ENCODE measurements at places on chromosomes 5 and 9.

DNA sequence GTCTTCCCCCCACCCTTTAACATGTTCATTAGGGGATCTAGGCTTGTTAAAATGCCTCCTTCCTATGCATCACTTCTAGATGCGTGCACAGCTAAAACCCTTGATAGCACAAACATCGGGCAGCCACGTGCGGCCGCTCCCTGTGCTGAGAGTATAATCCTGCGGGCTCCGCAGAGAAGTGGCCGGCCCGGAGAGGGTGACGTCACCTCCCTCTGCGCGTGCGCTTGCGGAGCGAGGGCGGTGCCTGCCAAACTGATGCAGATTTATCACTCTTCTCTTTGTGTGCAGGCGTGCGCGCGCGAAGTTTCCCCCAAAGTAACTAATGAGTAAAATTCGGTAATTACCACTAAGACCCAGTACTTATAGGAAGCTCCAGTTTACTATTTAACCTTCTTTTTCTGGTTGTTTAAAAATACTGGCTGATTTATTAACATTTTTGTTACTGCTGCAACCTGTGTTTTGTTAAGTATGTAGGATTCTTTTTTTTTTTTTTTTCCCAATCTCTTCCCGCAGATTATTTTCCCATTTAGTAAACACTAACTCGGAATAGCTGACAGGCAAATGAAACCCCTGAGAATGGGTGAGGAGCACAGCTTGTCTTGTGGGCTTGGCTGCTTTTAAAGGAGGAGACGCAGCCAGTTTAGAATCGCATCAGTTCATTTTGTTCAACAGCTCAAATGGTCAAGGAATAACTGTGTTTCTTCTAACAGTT lies 121.6 kb downstream of the TRIO start:
- ATAC-seq = peak; percentile 98

- ATAC-seq = no peak
Measured at GRCh38 chr9:15512204-15512603, 1.4 kb upstream of the PSIP1 start.

DNA sequence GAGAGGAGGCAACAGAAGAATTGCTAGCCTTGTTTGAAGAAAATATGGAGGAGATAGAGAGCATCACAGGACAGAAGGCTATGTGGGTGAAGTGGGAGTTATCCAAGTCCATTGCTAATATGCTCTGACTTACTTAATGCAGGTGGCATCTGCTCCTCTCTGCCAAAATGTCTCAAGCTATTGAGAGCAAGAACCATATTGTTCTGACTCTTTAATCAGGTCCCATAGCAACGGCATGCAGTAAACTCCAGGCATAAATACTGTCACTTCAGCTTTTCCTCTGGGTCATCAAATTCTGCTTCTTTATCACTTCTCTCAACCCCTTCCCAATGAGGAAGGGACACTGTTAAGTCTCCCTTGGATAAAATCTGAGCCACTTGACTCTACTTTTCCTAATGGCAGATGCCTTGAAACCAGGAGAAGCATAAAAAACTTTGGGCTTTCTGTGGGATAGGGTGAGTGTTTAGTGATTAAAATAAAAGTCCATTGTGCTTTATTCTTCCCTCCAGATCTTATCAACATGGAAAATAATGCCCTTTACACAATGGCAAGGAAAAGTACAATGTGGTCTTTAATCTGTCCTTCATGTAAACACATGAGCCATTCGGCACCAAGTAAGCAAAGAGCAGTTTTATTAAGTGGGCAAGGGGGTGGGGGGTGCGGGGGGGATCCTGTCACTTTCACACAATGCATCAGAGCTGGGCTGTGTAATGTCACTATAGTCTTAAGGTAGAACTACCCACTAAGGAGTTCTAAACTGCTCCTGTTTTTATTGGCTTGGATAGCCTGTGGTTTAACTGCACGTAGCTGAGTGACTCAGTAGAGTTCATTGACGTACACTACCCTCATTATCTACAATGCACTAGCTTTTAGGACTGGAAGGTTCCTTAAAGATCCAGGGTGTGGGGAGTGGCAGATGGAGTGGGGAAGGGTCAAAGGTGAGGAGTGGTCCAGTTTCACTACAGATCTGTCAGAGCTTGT lies 71.0 kb upstream of the TARS1 start:
- ATAC-seq = no peak

- ATAC-seq = peak; percentile 71
Measured at GRCh38 chr9:37839496-37840461, 39.2 kb downstream of the DCAF10 start.

DNA sequence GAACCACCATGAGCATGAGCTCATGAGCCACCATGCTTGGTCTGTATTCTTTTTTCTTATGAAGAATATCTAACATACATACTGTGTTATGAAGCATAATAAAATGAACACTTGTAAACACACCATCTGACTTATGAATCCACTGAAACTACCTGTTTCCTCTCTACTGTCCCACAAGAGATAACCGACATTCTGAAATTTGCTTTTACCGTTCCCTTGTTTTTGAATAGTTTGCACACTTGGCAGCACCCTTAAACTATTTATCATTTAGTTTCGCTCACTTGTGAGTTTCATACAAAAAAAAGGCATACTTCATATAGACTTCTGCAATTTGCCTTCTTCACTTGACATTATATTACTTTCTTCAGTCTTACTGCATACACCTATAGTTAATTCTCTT lies 8.9 kb downstream of the LARS1 start:
- no peak for ATAC-seq

- no peak for ATAC-seq
Measured at GRCh38 chr5:132099076-132099748, 25.6 kb downstream of the CSF2 start.

DNA sequence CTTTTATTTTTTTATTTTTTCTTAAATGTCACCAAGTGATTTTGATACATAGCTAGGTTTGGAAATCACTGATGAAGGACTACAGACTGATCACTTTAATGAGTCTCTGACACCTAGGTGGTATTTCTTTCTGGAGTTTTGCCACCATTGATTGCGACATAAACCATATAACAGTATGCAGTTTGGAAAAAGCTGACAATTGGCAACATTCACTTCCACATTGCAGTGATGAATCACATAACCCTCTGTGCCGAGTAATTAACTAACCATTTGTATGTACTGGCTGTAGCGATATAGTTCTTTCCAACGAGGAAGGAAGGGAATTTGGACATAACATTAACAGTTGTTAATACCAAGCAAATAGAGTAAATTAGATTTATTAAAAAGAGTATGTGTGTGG lies 222.9 kb upstream of the EFNA5 start:
- ATAC-seq = peak; percentile 57

DNA sequence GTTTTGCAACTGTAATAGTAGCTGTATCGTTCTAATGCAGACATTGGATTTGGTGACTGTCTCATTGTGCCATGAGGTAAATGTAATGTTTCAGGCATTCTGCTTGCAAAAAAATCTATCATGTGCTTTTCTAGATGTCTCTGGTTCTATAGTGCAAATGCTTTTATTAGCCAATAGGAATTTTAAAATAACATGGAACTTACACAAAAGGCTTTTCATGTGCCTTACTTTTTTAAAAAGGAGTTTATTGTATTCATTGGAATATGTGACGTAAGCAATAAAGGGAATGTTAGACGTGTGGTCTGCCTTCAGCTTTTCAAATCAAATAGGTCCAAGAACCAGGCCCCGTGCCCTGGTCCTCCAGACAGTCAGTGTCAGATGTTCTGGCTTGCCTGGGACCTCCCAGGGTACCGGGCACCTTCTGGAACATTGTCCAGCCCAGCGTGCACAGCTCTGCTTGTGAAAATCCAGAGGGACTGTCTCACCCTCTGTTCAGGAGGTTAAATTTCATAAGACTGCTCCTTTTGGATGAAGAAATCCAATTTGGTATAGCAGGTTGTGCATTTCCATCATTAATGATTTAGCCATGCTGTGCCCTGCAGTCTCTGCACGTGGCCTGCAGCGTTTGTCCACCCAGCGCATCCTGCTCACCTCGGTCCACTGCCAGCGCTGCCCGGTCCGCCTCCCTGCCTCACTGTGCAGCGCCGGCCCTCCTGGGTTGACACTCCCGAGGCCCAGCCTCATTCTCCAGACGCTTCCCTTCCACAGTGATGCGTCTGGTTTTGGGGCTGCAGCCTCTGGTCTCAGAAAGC lies 6.6 kb upstream of the AHRR start:
- ATAC-seq = no peak

DNA sequence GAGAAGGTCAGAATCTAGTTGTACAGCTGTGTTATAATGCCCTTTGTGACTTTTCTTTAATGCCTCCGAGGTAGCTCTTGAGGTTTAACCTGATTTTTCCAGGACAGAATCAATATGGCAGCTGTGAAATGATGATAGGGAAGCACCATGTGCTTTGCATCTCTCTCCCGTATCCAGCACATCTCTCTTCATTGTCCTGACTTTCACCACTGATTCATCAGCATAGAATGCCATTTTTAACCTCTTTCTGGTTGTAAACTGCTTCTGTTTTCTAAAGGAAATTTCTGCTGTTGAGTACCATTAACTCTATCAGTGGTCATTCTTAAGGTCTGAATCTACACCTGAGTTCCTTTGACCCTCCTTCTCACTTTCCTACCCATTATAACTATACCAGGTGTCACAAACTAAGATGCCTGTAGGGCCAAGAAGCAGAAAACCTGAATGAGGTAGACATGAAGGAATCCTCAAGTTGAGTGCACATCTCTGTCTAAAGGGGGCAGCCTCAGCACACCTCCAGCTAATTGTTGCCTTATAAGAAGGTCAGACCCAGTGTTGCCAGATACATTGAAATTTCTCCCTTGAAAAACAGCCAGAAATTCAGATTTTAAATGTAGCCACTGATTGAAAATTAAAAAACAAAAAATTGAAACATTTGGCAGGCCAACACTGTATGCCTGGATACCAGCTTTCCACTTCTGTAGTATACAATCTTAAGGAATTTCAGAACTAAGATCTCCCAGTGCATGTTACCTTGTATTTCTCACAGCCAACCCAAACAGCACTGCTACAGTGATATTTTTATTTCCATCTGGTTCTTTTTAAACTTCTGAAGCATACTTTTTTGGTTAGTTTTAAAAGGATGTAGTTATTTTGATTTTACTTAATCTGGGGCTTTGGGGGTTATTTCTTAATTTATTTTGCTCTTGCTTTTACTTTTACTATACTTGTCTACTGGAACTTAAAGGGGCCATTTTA lies 35.8 kb upstream of the TLX3 start:
- ATAC-seq = no peak

DNA sequence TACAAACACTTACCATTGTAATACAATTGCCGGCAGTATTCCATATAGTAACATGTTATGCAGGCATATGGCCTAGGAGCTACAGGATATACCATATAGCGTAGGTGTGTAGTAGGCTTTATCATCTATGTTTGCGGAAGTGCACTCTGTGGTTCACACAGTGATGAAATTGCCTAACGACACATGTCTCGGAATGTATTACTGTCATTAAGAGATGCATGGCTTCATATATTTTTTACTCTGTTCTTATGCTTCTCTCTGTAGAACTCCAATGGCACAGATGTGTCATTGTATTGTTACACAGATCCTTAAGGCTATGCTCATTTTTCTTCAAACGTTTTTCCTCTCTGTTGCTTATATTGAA lies 19.2 kb upstream of the ANKRD18A start:
- no peak for ATAC-seq

DNA sequence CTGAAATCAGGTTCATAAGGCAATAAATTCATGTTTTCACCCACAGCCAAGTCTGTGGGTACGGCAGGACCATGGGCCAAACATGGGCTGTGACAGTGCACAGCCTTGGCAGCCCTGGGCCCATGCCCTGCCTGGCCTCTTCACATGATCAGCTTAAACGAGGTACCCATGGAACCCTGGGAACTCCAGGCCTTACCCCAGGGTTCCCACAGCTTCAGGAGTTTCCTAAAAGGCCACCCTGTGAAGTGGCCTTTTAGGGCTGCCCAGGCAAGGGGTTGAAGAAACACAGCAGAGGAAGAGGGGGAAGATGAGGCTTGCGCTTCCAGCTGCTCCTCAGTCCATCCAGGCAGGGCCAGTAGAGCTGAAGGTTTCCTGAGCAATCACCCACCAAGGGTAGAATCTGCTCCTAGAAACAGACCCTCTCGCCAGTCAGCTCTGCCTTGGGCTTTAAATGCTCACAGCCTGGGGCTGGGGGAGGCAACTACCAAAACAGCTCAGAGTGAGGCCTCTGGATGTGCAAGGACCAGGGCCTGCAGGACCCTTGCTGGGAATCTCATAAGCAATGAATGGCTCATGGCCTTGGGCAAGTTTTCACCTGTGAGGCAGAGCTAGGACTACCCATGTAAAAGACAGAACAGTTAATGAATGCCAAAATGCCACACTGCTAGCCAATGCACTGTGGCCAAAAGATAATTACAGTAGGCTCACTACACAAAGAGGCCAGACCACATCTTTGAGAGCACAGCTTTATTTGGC lies 79.3 kb upstream of the LRRTM2 start:
- no peak for ATAC-seq

DNA sequence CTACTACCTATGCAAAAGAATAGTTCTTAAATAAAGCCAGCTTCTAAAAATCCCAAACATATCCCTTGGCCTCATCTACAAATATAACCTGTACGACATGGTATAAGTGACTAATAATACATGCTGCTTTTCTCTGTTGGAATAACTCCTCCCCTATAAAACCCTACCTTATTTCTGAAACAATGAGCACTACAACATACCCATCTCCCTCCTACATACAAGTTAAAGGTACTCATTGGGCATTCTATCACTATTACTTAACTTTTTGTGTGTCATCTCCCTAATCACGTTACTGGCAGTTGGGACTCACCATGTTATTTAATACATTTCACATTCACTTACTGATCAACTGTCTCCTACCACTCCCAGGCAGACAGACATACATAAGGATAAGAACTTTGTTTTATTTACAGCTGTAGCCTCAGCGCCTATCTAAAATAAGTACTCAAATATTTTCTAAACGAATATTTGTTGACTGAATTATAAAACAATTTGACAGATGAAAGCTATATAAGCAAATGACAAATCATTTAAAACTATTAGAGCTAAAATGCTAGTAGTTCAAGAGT lies 4.1 kb downstream of the CLK4 start:
- no peak for ATAC-seq

DNA sequence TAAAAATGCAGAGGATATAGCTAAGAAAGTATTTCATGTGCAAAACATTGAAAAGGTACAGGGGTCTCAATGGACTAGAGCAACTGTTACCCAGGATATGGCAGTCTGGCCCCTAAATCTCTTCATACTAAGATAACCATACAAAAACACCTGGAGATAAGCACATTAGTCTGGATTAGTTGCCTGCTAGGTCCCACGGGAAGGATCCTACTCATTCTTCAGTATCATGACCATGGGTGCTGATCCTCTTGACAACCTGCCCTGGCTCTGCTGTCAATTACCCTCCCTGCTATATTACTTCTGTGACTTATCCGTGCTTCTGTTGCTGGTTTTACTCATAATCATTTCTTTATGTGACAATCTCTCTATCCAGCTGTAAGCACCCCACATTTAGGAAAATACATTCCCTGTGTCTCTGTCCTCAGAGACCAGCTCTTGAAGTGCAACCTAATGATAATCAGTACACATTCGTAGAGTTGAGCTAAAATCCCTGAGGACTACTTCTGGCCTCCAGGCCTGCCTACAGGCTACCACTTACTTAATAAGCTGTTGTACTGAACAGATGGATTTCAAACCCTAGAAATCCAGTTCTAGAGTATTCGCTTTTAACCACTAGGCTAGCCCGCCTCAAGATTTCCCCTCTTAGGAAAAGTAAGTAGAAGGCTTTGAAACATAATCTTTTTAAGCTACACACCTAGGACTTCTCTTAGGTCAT lies 190.5 kb upstream of the OR13F1 start:
- ATAC-seq = no peak

GRCh38 chr9:106799152-106799551 lies 63.8 kb upstream of the ZNF462 start:
- ATAC-seq = no peak
